ENCODE measurements at places on chromosomes 1 and 21. TPM values are rescaled to one million over a fixed set of nuclear protein-coding genes. Genes with fewer than 3 reads are reported as not detected.

DNA sequence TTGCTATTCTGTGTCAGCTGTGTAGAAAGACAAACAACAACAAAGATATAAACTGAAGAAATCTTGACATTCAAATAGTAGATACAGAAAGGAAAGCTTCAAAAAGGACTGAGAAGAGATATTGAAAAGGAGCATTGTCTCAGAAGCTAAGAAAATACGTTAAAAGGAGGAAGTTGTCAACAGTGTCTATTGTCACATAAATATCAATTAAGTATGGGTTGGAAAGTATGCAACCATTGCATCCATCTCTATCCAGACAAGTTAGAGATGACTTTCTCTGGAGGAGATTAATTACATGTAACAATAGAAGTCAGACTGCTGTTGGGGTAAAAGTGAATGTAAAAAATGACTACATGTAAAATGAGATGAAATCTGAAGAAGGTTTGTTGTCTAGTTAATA lies 29.7 kb upstream of the BRINP3 start:
- H3K27me3 ChIP-seq = no peaks in the 10 kb centered on the region
- no peaks in the 10 kb centered on the region for H3K36me3 ChIP-seq
- no peak for DNase-seq
- H3K4me3 ChIP-seq = no peak overlapping the region
- H3K27ac ChIP-seq = no peak overlapping the region

DNA sequence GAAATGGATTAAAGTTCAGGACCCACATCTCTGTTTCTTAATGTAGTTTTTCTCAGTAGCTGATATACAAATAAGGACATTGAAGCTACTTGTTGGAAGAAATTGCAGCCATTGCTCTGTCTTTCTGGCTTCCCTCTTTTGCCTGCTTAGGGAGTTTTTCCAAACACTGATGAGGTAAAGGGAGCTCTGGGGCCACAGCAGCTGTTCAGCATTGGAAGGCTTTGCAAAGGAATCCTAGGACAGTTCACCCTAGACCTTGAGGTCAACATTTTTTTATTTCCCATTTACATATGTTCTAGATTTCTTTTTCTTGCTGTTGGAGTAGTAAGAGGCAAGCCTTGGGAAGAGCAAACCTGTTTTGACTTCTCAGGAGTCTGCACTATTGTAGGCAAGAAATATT lies 126.9 kb upstream of the PLPPR5 start:
- H3K27ac ChIP-seq = no peak overlapping the region
- no peaks in the 10 kb centered on the region for H3K36me3 ChIP-seq
- no peak for DNase-seq
- H3K4me1 ChIP-seq = no peaks in the 10 kb centered on the region
- no peaks in the 10 kb centered on the region for H3K27me3 ChIP-seq

GRCh38 chr21:34611528-34611927 lies 3.4 kb downstream of the RCAN1 start:
- no peaks in the 10 kb centered on the region for H3K36me3 ChIP-seq
- H3K27ac ChIP-seq = no peak overlapping the region
- peaks cover 13% of the 10 kb centered on the region for H3K27me3 ChIP-seq
- H3K4me3 ChIP-seq = no peak overlapping the region

- H3K27ac ChIP-seq = no peak overlapping the region
- H3K36me3 ChIP-seq = no peaks in the 10 kb centered on the region
- peaks cover 5% of the 10 kb centered on the region for H3K27me3 ChIP-seq
Measured at GRCh38 chr1:20600156-20600555, 11.3 kb downstream of the CDA start.

DNA sequence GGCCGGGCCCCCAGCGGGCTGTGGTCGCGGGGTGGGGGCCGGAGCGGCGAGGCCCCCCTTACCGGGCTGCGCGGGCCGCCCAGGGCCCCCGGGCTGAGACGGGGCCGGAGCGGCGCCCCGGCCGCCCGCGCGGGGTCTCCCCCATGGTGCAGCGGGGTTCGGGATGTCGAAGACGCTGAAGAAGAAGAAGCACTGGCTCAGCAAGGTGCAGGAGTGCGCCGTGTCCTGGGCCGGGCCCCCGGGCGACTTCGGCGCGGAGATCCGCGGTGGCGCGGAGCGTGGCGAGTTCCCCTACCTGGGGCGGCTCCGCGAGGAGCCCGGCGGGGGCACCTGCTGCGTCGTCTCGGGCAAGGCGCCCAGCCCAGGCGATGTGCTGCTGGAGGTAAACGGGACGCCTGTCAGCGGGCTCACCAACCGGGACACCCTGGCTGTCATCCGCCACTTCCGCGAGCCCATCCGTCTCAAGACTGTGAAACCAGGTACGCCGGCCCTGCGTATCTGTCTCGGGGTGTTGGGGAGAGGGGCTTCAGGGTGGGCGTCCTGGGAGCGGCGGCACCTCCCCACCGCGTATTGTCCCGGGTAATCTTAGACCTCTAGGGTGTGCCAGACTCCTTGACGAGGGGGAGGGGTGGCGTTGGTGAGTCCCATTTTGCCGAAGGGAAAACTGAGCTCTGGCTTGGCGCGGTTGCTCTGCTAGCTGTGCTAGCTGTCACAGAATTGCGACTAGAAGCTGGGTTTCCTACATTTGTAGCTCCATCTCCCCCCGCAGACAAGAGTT lies 745 bp downstream of the MAGI3 start:
- peak overlapping the region; percentile 98 for H3K4me3 ChIP-seq
- peaks cover 45% of the 10 kb centered on the region for H3K27me3 ChIP-seq
- DNase-seq = peak; percentile 71
- H3K4me1 ChIP-seq = peaks cover 26% of the 10 kb centered on the region

DNA sequence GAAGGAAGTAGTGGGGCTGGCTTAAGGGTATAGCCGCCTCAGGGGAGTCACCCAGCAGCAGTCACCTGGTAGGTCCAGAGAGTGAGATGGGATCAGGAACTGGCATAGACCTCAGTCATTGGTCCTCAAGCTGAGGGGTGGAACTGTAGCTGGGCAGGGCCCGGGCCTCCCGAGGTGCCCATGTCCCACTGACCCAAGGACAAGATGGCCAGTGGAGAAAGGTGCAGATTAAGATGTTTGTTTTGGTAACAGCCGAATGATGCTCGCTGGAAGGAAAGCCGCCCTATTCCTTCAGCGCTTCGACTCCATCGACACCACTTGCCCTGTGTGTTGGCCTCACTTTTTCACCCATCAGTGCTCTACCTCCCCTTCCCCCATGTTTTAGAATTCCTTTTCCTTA lies 16.4 kb downstream of the COL9A2 start:
- no peak overlapping the region for H3K4me3 ChIP-seq
- peaks cover 5% of the 10 kb centered on the region for H3K36me3 ChIP-seq
- DNase-seq = no peak
- H3K27me3 ChIP-seq = no peaks in the 10 kb centered on the region
- H3K27ac ChIP-seq = no peak overlapping the region
- H3K4me1 ChIP-seq = no peaks in the 10 kb centered on the region

GRCh38 chr1:39501666-39502065 lies 10.2 kb downstream of the BMP8A start:
- DNase-seq = no peak
- H3K27me3 ChIP-seq = peaks cover 17% of the 10 kb centered on the region
- no peak overlapping the region for H3K27ac ChIP-seq
- H3K4me1 ChIP-seq = no peaks in the 10 kb centered on the region

- no peak for DNase-seq
- peaks cover 7% of the 10 kb centered on the region for H3K4me1 ChIP-seq
- no peak overlapping the region for H3K27ac ChIP-seq
- no peak overlapping the region for H3K4me3 ChIP-seq
- peaks cover 43% of the 10 kb centered on the region for H3K27me3 ChIP-seq
Measured at GRCh38 chr1:204079608-204079999, 6.7 kb downstream of the SOX13 start.

DNA sequence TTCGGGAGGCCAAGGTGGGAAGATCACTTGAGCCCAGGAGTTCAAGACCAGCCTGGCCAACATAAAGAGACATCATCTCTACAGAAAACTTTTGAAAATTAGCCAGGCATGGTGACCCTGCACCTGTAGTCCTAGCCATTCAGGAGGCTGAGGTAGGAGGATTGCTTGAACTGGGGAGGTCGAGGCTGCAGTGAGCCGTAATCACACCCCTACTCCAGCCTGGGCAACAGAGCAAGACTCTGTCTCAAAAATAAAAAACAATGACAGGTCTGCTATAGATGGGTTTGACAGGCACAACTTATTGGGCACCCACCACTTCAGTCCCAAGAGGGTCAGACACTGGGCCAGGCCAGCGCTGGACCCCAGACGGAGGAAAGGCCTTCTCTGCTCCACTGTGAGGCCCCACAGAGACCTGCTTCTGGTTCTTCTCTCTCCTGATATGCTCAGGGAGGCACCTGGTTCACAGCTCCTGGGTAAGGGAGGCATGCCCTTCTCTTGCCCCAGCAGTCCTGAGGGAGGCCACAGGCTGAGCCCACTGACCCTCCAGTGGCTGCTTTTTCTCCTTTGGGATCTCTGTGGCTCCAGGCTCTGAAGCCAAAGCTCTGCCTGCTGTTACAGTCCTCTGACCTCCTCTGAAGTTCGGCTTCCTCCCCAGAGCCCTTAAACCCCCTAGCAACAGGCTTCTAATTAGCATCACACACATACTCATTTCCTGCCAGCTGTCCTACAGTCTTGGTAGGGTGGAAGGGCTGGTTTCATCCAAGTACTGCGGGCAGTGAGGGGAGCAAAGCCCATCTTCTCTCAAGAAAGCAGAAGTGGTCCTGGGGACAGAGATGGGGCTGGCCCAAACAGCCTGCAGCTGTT lies 14.4 kb downstream of the S100A16 start:
- H3K27me3 ChIP-seq = no peaks in the 10 kb centered on the region
- DNase-seq = peak; percentile 53
- H3K36me3 ChIP-seq = no peaks in the 10 kb centered on the region
- H3K27ac ChIP-seq = peak overlapping the region; percentile 88
- H3K4me1 ChIP-seq = peaks cover 20% of the 10 kb centered on the region
- H3K4me3 ChIP-seq = peak overlapping the region; percentile 42

The CSF3R gene
- 0.37 TPM for total RNA-seq

The PLA2G5 gene
- total RNA-seq = not detected
